Liver (tissue), 10 donors: ENCODE measurements at places on chromosomes 4 and X. TPM values are rescaled to one million over a fixed set of nuclear protein-coding genes. Genes with fewer than 3 reads are reported as not detected.

Gene ARAP2
- total RNA-seq, result 23.6 TPM

Gene EXOC1L
- not detected for total RNA-seq

Gene CT45A1
- not detected for total RNA-seq

Gene NLRP2B
- not detected for total RNA-seq

Gene KCTD8
- not detected for total RNA-seq

Gene ERAS
- total RNA-seq, result not detected

Gene CTAG1A
- not detected for total RNA-seq

Gene ANOS1
- total RNA-seq, result 0.09 TPM

- peak; percentile 86 for DNase-seq
Measured at GRCh38 chr4:124712372-124713184, at the start of gene ANKRD50. ANKRD50 (minus strand) TSS chr4:124712732; CDS start chr4:124710511, 2,221 bp downstream.

DNA sequence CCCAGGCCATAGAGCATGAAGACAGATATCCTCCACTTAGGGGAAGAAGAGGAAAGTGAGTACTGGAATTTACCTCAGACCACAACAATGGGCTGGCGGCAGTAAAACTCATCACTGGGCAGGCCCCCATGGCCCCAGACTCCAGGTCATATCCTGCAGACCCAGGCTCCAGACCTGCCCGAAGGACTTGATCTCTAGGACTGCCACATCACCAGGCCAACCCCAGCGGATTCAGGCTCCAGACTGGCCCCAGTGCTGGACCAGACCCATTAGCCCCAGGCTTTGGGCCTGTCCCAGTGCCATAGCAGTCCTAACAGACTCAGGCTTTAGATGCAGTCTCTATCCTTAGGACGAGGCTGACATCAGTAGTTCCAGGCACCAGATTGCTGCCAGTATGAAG lies 190.6 kb downstream of the DLG3 start:
- no peak for DNase-seq

DNA sequence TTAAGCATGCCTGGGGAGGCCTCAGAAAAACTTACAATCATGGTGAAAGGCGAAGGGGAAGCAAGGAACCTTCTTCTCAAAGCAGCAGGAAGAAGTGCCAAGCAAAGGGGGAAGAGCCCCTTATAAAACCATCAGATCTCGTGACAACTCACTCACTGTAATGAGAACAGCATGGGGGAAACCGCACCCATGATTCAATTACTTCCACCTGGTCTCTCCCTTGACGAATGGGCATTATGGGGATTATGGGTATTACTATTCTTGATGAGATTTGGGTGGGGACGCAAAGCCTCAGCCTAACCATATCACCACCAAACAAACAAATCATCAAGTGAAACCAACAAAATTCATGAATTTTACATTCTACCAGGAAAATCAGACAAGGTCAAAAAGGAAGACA lies 76.7 kb upstream of the TAB3 start:
- DNase-seq, result no peak

- no peak for DNase-seq
Measured at GRCh38 chr4:36773467-36773866, 471.1 kb upstream of the NWD2 start.

- no peak for DNase-seq
Measured at GRCh38 chrX:56503941-56504673, 59.3 kb upstream of the UBQLN2 start.

DNA sequence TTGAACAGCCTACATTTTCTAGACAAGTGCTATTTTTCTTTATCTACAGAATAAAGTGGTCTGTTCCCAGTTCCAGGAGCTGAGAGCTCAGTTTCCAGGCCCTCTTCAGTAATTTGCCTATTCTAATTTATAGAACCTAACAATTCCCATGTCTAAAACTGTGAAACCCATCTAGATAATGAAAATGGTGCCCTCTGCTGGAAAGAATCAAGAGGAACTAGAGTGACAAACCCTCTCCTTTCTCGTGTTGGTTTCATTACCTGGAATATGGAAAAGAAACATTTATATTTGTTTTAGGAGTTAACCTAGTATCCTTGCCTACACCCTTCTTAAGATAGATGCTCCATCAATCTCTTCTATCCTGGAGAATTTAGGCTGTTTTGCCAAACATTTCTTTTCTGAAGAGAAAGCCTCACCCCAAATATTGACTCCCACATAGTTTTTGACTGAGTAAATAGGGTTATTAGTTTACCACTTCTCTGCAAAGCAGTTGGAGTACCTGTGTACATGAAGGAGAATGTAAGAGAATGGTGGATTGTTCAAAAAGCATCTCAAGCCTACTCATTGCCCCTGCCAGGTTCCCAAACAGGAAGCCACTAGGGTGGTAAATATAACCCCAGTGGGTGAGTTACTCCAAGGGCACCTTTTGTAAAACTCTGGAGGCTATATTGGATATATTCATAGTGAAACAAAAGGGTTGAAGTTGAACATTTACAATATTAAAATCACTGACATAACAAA lies 121.6 kb downstream of the RASL11B start:
- DNase-seq, result no peak

- DNase-seq, result no peak
Measured at GRCh38 chr4:185405296-185405999, 8.8 kb downstream of the ANKRD37 start.

GRCh38 chrX:12138361-12139313 lies at the start of gene FRMPD4:
FRMPD4 (plus strand) TSS chrX:12138473; CDS start chrX:12138972, 499 bp downstream.
- no peak for DNase-seq

GRCh38 chr4:38002451-38003071 lies 42.4 kb downstream of the PTTG2 start:
- no peak for DNase-seq

- DNase-seq, result no peak
Measured at GRCh38 chr4:152424396-152424795, 111.5 kb downstream of the FBXW7 start.

- no peak for DNase-seq
Measured at GRCh38 chr4:177220376-177220775, 89.3 kb upstream of the NEIL3 start.

- no peak for DNase-seq
Measured at GRCh38 chr4:951594-952468, 19.6 kb downstream of the TMEM175 start.

DNA sequence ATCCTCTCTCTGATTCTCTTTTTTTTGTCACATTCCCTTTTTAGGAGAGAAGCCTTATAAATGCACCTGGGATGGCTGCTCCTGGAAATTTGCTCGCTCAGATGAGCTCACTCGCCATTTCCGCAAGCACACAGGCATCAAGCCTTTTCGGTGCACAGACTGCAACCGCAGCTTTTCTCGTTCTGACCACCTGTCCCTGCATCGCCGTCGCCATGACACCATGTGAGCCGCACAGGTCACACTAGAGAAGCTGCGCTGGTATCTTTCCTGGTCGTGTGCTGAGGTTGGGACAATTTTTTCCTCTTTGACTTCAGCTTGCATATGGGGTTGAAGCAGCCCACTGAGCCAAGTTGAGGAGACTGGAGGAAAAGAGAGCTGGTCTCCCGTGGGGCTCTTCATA lies 52.1 kb downstream of the KLF8 start:
- no peak for DNase-seq

- DNase-seq, result no peak
Measured at GRCh38 chr4:31458813-31459212, 738.6 kb downstream of the PCDH7 start.

- DNase-seq, result no peak
Measured at GRCh38 chrX:152832520-152832919, 1.7 kb downstream of the NSDHL start.

- no peak for DNase-seq
Measured at GRCh38 chrX:152635941-152636340, 1.8 kb upstream of the GABRQ start.

- DNase-seq, result no peak
Measured at GRCh38 chrX:7050271-7050670, 97.2 kb upstream of the STS start.

DNA sequence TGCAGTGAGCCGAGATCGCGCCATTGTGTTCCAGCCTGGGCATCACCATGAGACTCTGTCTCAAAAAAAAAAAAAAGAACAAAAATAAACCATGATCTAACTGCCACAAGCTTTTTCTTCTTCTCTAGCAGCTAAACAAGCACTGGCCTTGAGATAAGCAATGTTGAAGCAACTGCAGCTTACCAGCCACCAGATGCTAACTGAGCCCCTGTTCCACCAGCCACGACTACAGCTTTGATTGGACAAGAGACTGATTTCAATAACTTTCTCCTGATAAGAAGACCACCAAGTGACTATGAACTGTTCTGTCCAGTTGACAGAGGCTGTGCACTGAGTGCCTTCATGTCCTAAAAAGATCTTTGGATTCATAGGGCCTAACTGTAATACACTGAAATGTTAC lies 58.5 kb downstream of the DCTD start:
- DNase-seq, result no peak
